ENCODE measurements at places on chromosomes 1 and 21.

DNA sequence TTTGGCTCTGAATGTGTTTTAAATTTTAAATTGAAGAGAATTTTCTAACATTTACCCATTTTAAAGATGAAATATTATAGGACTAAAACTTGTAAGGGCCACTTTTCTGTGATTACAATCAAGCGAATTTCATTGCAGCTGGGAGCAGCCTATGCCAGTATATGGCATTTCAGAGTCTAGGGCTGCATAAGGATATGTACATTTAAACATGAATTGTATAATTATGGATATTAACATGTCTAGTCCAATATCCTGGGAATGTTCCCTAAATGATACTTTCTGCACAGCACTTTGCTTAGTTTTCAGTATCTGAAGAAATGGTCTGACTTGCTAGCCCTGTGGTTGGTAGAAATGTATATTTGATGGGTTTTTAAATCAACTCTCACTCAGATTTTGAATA lies 8.4 kb downstream of the KCNJ15 start:
- no peak for DNase-seq

DNA sequence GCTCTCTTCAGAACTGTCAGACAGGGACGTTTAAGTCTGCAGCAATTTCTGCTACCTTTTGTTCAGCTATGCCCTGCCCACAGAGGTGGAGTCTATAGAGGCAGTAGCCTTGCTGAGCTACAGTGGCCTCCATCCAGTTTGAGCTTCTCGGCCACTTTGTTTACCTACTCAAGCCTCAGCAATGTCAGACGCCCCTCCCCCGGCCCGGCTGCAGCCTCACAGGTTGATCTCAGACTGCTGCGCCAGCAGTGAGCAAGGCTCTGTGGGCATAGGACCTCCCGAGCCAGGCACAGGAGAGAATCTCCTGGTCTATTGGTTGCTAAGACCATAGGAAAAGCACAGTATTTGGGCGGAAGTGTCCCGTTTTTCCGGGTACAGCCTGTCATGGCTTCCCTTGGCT lies 89.9 kb upstream of the PDC start:
- DNase-seq, result no peak

DNA sequence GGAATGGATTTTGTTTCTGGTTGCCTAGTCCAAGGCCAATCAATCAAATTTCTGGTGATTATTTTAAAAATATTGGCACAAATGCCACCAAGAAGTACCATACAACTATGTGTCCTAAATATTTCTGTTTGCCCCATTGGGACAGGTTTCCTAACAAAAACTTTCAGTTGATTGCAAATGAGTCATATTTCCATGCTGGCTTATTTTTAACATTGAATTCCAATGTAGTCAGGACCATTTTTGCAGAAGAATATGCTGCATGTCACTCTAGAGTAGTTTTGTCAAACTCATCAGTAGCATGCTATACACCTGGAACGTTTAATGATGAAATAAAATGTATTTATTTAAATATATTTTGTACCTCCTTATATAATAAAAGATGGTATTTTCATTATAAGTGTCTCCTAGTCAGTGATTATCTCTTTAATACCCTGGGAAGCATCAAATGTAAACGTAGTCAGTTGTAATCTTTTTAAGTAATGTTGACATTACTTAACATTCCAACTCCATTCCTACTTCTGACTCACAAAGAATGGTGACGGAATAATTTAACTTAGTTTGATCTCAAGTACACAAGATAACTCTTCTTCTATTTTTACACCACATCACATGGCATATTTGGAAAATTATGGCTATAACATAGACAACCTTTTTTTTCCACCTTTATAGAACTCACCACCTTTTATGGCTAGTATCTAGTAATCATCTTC lies 39.0 kb upstream of the USH2A start:
- DNase-seq, result no peak

- no peak for DNase-seq
These were observed 13.9 kb upstream of the PIGM start for GRCh38 chr1:160045653-160046052.

GRCh38 chr1:187078321-187078720 lies 249.6 kb downstream of the PLA2G4A start:
- no peak for DNase-seq

DNA sequence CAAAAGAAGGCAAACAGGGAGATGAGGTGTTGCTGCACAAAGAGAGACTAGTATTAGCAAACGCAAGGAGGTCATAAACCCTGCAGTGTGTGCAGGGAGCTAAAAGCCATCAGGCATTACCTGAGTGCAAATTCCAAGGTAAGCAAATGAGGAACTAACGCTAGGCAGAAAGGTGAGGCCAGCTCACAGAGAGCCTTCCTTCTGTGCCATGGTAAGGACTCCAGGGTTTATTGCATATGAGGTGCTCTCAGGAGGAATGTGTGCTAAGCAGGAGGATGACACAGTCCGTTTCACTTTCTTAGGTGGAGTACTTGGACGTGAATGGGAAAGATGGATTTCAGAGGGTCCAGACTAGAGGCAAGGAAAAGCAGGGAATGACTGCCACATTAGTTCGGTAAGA lies 44.6 kb upstream of the MYBPHL start:
- DNase-seq, result no peak

DNA sequence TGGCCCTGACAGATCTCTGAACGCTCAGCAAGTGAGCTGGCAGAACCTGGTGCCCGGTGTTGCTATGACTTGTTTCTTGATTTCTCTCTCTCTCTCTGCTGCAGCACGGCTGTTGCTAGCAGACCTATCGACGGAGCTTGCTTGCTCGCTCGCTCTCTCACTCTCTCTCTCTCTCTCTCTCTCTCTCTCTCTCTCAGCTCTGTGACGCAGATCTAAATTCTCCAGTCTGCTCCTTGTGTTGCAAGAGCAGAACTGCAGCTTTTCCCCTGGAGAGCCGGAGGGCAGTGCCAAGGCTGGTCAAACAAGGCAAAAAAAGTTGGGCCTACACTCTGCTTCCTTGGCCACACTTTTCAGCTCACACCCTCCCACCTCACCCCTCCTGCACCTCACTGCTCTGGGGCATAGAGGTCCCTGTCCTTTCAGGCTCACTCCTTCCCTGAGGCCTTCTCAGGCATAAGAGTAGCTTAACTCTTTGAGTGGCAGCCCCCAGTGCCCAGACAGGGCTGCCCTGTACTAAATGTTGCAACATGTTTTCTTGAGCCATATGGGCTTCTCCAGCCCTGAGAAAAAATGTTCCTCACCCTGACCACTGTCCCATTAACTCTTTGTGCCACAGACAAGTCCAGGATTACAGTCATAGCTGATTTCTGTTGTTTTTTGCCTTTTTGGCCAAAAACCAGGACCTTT lies 72.2 kb downstream of the CD46 start:
- DNase-seq, result no peak

- DNase-seq, result no peak
These were observed 1.1 kb downstream of the MIA3 start for GRCh38 chr1:222618880-222619596.

GRCh38 chr1:22619252-22619651 lies 17.2 kb upstream of the C1QA start:
- DNase-seq, result no peak

DNA sequence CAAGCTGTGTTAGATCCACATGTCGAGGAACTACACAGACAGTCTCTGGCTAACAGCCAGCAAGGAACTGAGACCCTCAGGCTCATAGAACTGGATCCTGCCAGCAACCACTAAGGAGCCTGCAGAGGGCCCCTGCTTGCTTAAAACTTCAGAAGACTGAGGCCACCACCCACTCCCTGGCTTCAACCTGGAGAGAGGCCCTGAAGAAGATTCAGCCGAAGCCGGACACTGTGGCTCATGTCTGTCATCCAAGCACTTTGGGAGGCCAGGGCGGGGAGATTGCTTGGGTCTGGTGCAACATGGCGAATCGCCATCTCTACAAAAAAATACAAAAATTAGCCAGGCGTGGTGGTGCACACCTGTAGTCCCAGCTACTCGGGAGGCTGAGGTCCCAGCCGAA lies 92.6 kb upstream of the TMPRSS2 start:
- no peak for DNase-seq

- no peak for DNase-seq
These were observed 240.9 kb downstream of the FAF1 start for GRCh38 chr1:50719126-50719525.

DNA sequence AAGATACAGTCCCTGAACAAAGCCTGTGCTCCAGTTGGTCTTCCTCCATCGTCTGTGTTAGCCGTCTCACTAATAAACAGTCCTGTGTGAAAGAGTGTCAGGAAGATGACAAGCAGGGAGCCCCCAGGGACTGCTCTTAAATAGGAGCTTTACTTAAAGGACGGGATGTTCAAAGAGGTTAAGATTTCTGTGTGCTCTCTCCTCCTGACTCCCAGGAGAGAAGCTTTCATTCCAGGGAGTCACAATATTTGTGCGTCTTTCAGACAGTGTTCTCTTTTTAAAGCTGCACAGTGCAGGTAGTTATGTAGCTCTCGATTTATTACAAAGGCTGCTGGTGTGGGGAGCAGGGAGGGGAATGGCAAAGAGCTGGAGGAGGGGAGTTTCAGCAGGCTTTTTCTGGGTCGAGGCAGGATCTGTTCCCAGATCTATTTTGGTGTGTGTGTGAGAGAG lies 43.5 kb downstream of the STYXL2 start:
- DNase-seq, result no peak

- DNase-seq, result no peak
These were observed 126.0 kb downstream of the PRDM2 start for GRCh38 chr1:13826009-13826408.

DNA sequence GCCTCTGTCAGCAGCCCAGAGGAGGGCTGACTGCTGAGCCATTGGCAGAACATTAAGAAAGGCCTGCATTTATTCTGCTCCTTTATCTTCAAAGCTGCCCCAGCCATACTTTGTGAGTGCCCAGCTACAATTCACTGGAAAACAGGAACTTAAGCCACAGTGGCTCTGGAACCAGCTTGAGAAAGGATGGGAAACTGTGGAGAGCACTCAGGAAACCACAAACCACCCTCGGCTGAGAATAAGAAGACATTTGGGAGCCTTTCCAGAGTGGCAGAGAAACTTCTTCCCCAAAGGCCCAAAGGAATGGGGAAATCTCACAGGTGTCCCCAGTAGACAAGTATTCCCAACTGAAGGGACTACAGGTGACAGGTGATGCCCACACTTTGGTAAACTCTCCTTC lies 1.8 kb downstream of the LAMB3 start:
- no peak for DNase-seq

- DNase-seq, result no peak
These were observed 90.5 kb downstream of the PRDM2 start for GRCh38 chr1:13790290-13791030.

DNA sequence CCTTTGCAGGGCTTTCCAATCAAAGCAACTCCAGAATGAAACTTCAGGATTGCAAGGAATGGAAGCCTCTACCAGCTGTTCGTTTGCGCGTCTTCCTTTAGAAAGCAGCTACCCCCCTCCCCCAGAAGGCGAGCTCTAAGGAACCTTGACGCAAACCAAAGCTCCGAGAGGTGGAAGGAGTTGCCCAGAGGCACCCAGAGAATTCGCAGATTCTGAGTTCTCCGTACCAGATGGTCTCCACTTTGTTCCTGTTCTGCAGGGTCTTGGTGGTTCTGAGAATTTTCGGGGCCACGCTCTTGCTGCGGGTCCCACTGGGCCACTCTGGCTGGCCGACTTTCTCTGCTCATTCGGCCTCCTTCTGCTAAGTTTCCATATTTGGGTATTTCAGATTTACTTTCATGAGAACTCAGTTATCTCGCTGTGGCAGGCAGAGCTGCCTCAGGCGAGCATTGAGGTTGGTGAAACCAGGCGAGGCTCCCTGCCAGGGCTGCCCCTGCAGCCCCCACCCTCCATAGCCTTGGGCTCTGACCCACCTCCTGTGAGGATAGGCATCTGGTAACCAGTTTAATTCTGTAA lies 801 bp downstream of the TRAF5 start:
- DNase-seq, result no peak

DNA sequence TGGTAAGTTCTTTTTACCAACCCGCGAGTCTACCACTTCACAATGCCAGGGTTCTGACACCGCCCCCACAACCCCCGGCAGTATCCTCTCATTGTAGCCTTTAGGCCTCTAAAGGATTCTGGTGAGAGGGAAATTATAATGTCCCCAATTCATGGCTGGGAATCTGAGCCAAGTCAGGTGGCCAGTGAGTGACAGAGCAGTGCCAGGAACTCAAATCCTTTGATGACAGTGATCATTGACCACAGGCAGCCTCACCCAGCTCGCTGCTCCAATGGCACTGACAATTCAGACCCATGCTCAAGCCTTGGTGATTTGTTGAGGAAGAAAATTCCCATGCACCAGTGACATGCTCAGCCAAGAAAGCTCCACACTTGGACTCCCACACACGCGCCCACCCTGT lies 63.4 kb upstream of the CSF1 start:
- DNase-seq, result no peak

DNA sequence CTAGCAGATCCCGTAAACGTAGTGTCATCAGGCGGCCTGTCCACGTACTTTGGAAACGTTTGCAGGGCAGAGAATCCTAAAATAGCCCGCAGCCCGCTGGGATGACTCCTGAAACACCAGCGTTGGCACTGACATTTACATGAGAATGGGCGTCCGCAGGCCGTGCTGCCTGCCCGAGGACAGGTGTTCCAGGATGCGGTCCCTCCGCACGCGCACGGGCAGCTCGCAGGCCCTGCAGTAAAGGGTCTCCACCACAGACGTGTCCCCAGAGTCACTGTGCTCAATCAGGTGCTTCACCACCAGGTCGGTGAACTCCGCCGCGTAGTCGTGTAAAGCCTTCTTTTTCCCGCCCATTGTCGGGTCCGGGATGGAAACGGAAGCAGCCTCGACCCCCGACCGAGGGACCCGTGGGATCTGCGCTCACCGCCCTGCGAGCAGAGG lies 5.8 kb upstream of the CCDC27 start:
- DNase-seq, result no peak

DNA sequence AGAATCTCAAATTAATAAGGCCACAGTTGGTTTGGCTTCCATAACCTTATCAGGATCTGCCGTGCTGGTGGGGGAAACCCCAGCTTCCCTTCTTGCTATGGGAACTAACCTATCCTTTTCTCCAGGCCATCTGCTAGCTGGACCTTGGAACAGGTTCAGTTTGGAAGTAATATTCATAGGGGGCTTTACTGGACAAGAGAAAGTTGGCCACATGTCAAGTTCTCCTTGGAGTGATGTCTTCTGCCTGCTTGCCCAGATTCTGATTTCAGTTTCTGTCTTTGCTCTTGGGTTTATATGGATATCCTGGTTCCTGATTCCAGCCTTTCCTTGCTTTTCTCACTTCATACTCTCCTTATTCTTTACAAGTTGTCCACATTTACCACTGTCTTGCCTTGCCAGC lies 279.6 kb downstream of the ASTN1 start:
- DNase-seq, result no peak

GRCh38 chr1:205301842-205302588 lies 19.5 kb downstream of the NUAK2 start:
- no peak for DNase-seq

Data from NCI-H1930 (cell line).